Aorta (tissue), 5 donors: ENCODE measurements at places on chromosomes 5 and 9. TPM values are rescaled to one million over a fixed set of nuclear protein-coding genes. Genes with fewer than 3 reads are reported as not detected.

Gene IGIP
- total RNA-seq: 26.5 TPM

Gene CNTFR
- total RNA-seq: 4.2 TPM

DNA sequence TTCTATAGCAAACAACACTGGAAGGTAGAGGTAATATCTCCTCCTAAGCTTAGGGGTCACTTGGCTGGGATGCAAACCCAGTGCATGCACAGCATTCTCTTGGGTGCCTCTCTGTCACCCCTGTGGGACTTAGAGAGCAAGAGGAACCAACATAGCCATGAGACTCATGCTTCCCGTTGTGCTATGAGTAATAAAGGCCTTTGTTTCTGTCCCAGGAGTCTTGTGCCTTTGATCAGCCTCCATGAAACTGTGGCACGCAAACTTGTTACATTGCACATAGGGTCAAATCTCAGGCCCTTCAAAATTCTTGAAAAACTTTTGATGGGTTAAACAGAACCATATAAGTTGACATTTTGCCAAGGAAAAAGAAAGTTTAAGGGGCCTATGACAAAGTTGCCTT lies 272.8 kb downstream of the TAF11L14 start:
- H3K27ac ChIP-seq: no peak overlapping the region
- no peak overlapping the region for H3K4me3 ChIP-seq
- no peak for DNase-seq
- no peaks in the 10 kb centered on the region for H3K27me3 ChIP-seq
- no peaks in the 10 kb centered on the region for H3K4me1 ChIP-seq

DNA sequence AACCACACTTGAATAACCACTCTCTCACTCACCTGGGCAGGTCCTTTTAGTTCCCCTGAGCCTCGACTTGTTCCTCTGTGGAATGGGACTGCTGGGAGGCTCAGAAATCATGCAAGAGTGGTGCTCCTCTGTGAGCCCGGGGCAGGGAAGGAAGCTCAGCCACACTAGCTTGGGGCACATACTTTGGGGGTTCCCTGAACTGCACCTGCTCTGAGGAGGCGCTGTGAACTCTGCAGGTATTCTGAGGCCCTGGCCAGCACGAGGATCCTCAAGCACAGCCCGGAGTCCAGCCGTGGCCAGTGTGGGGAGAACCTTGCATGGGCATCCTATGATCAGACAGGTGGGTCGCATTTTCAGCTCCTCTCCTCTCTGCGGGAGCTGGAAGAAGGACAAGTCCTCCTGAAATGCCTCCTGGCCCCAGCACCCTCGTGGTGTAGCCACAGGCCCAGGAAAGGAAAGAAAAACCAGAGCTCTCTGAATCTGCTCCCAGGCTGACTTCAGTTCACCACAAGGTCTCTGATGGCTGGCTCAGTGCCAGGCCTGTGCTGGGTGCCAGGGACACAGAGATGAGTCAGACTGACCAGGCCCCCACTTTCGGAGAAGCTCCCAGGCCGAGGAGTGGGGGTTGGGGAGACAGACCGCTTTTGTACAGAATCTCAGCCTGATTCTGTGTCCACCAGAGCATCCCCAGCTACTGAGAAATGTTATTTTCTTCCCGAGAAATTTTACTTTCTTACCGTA lies 11.9 kb downstream of the GLIPR2 start:
- no peaks in the 10 kb centered on the region for H3K27me3 ChIP-seq
- H3K4me3 ChIP-seq: no peak overlapping the region
- peaks cover 4% of the 10 kb centered on the region for H3K4me1 ChIP-seq
- H3K27ac ChIP-seq: no peak overlapping the region
- no peaks in the 10 kb centered on the region for H3K36me3 ChIP-seq
- DNase-seq: peak; percentile 99

DNA sequence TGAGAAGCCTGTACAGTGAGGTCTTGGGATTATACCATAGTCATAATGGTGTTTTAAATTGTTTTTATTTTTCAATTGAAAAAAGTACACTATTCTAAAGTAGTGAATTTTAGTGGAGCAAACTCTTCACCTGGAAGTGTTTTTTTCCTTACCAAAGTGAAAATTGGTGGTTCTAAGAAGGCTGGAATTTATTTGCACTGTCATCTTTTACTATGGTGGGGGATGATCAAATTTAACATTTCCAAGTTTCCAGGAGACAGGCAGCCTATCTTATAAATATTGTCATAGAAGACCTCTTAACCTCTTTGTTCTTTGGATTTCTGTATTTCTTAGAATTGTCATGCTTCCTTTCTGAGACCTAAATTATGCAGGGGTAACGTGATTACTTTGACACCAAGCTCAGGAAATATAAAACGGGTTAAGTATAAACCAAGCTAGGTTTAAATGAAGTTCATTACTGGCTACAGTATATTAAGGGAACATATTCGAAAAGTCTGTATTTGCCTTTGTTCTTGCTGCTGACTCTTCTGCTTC lies 20.2 kb downstream of the NDFIP1 start:
- peaks cover 5% of the 10 kb centered on the region for H3K4me1 ChIP-seq
- no peak overlapping the region for H3K27ac ChIP-seq
- no peak overlapping the region for H3K4me3 ChIP-seq
- peaks cover 7% of the 10 kb centered on the region for H3K36me3 ChIP-seq
- no peak for DNase-seq

DNA sequence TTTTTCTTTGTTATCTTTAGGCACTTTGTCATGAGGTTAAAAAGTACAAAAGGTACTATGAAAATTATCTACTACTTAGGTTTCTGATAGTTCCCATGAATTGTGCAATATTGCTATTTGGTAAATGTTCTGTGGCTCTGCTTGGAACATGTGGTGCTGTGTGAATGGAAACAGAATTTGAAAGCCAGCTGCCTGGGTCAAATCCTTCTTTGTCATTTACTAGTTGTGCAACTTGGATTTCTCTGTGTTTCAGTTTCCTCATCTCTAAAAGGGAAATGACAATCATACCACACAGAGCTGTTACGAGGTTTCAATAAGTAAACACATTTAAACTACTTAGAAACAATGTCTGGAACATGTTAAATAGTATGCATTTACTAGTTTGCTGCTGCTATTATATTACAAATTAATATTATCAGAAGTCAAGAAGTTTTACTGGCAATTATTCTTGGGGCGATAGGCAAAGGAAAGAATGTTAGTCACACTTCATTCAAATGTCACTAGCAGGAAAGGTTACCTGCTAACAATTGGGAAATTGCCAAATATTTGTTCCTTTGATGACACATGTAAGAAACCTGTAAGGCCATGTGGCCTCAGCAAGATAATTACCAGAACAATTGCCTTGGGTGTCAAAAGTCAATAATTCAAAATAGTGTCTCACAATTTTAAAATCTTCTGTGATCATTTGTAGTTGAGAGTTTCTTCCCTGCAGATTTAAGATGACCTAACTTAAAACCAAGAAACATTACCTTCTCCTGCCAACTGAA lies 184.8 kb downstream of the KIAA0825 start:
- DNase-seq: no peak
- no peaks in the 10 kb centered on the region for H3K4me1 ChIP-seq
- no peak overlapping the region for H3K4me3 ChIP-seq
- H3K27ac ChIP-seq: no peak overlapping the region
- no peaks in the 10 kb centered on the region for H3K27me3 ChIP-seq

Gene EGR1
- total RNA-seq: 669 TPM

Gene ANKRD18B
- total RNA-seq: not detected

Gene OXCT1
- 32.1 TPM for total RNA-seq
